ENCODE measurements at places on chromosomes 2 and 18.

DNA sequence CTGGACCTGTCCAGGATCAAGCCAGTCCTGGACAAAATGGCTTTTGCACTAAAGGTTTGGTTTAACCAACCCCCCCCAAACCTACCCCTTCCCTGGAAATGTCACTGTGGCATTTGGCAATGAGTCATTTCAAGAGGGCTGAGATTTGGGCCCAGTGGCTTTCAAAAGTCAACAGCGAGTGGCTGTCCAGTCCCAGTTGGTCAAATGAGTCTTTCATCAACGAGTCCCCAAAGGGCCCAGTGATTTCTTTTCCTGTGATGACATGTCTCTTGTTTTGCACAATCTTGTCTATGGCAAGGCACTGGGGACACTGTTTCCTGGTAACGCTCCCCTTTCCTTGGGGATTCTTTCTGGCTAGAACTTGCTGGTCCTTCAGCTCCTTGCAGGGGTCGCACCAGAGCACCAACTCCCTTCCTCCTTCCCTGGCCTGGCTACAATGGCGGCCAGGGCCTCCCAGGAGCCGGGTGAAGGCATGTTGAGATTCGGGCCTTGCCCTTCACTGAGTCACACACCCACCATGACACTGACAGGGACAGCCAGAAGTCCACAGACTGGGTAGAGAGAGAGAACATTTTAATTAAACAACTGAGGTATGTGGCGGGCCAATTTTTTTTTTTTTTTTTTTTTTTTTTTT is 87.2 kb downstream of the SMAD7 start:
- no peak for DNase-seq

DNA sequence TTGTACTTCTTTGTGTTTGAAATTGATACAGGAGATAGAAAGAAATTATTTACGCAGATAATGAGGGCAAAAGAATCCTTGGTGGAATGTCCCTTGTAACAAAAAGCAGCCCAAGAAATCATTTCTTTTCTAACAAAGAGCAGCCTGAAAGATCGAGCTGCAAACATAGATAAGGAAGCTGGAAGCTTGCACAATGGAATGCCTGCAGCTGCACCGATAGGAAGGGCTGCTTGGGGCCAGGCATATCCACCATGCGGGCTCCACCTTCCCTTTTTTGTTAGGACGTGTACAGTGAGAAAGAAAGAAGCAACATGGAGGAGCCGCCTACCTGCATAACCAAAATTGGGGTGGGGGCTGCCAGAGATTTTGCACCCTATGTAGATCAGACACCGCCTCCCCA is 568.7 kb downstream of the METTL4 start:
- no peak for DNase-seq

- no peak for DNase-seq
Observed at GRCh38 chr2:100886085-100886484, 66.1 kb downstream of the NPAS2 start.

- no peak for DNase-seq
Observed at GRCh38 chr2:71603311-71603811, 150.0 kb downstream of the DYSF start.

DNA sequence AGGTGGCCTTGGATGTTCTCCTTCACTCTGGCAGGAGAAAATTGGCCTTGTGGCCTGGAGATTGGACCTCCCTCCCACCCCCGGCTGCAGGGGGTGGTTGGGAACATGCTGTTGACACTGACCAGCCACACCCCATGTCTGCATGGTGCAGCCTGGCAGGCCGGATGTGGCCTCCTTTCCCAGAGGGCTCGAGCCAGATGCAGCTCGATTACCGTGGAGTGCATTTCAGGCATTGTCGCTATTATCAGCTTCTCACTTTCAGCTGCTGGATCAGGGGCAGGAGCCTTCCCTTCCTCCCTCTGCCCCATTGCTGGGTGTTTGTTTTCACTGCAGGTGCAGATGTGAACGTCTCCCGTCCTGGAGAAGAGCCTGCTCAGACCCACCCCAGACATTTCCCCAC is 211.0 kb upstream of the SIX2 start:
- DNase-seq: no peak

- DNase-seq: no peak
Observed at GRCh38 chr2:122081751-122082150, 326.3 kb downstream of the TSN start.

DNA sequence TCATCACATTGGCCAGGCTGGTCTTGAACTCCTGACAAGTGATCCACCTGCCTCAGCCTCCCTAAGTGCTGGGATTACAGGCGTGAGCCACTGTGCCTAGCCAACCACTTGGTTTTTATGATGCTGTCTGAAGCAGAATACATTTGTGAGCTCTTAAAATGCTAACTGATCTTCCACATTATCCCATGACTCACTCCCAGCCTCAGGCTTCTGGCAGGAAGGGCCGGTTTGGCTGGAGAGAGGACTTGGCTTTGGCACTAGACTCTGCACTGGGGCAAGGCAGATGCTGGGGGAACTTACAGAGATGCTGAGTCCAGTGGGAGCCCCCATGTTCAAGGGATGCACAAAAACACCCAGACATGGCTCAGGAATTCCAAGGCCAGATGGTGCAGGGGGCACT is 40.5 kb upstream of the SH3BP4 start:
- no peak for DNase-seq

DNA sequence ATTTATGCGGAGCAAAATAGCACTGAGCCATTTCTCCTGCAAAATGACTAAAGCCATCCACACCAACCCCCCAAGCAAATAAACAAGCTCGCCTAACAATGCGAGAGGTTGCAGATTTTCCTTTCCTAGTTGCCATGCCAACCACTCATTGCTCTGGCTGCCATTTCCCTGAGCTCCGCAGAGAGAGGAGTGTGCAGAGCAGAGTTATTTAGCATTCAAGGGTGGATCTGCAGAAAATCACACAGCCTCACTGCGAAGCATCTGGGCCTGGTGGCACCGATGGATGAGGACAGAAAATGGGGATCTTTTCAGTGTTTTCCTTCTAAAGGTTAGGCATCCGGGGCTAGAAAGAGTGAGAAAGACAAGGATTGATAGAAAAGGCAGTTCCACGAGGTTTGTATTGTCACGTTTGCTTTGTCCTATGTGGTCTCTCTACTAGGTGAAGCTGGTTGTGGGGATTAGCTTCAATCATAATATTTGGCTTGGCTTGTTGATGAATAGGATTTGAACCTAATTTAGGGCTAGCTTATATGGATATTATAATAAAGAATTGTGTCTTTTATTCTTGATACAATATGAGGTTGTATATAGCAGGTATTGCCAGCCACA is 110.2 kb upstream of the UNC80 start:
- DNase-seq: no peak

- no peak for DNase-seq
Observed at GRCh38 chr2:55076721-55077120, 26.5 kb upstream of the RTN4 start.

- no peak for DNase-seq
Observed at GRCh38 chr2:36708041-36708741, 11.7 kb downstream of the VIT start.

DNA sequence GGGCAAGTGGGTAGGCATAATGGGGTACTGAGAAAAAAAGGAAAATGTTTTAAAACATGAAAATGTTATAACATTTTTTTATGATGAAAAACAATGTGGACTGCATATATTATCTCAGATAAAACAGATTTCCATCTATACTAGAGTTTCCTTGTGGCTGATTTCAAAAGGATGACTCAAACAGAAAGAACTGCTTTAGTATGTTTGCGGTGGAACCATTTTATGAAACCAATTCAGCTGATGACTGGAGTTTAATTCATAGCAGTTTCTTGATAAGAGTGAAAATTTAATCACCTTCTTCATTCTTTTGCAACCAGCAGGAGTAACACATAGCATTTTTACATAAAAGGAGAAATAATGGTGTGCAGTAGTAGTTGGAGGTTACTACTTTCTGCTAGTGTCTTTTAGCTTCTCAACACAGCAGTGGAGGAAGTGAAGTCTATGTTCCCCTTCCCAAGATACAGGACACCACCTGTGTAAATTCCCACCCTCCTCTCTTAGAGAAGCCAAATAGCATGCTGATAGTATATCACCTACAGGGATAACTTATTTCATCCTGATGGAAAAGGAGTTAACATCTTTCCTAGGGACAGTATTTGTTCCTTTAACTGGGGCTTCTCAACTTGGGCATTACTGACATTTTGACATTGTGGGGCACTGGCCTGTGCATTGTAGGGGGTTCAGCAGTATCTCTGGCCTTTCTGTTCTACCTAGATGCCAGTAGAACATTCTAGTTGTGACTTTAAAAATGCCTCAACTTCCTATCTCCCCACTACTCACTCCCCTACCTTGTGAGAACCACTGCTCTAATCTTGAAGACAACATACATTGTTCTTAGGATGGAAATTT is 29.9 kb downstream of the PELI1 start:
- DNase-seq: no peak

- DNase-seq: no peak
Observed at GRCh38 chr18:77089723-77090285, 42.8 kb downstream of the MBP start.

- DNase-seq: no peak
Observed at GRCh38 chr2:3725458-3726250, 22.3 kb downstream of the DCDC2C start.

DNA sequence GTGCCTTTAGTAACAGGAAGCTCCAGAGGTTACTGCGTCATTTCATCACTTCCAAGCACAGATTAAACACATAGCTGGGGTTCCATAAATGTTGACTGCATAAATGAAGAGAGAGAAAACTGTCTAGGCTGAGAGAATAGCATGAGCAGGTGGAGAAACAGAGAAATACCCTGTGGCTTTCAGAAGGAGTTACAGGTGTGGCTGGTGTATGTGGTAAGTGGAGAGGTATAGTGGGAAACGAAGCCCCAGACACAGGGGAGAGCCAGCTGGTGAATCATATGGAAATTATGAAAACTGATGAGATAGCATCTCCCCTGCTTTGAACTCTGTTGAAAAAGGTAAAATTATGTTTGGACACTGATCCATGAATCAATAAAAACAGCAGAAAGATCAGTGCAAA is 807.4 kb upstream of the POU3F3 start:
- DNase-seq: no peak

DNA sequence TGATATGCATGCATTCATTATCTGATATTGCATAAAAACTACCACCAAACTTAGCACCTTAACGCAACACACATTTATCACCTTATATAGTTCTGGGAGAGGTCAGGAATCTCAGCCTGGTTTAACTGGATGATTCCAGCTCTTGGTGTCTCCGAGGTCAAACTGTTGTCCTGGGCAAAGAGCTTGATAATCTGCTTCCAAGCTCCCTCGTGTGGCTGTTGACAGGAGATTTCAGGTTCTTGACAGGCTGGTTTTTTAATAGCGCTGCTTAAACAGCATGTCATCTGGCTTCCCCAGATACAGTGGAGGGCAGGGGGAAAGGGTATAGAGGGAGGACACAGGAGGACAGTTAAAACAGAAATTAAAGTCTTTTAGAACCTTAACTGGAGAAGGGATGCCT is 785.0 kb downstream of the CNTNAP5 start:
- no peak for DNase-seq

- DNase-seq: no peak
Observed at GRCh38 chr2:34901739-34902138, 1302.6 kb upstream of the FAM98A start.

DNA sequence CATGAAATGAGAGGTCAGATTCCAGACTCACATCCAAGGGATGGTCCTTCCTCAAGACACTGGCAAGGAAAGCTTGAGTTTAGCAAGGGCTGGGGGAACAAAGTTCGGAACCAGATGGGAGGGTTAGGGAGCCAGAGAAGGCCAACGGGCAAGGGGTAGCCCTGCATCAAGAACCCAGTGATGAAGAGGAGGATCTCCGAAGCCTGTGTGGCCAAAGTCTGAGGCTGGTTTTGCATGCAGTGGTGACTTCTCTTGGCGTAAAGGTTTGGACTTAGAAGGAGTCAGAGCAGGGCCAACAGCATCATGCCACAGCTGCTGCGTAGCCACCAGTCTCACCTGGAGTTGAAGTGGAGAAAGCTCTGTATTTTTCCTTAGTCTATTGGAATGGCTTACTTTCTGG is 123.5 kb upstream of the ALPP start:
- DNase-seq: no peak

DNA sequence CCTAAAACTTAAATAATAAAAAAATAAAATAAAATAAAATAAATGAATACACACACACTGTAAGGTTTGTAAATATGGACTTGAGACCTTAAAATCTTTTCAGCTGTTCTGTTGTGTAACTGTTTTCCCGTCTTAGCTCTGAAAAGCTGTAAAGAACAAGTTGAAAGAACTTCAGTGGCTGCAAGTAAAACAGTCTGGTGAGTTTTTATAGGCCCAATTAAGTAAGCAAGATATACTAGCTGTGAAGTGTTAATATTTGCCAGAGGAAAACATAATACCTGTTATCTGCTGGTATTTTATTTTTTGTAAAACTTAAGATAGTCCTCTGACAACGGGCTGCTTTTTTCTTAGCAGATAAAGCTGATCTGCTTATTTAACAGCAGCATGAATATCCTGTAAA is 176.9 kb upstream of the NRP2 start:
- no peak for DNase-seq

- no peak for DNase-seq
Observed at GRCh38 chr2:205759732-205760131, 77.4 kb downstream of the NRP2 start.

GRCh38 chr18:9986156-9986930 is 72.5 kb downstream of the VAPA start:
- no peak for DNase-seq

- DNase-seq: no peak
Observed at GRCh38 chr2:128736046-128736688, 417.5 kb upstream of the HS6ST1 start.

- DNase-seq: no peak
Observed at GRCh38 chr2:237315170-237315828, 98.7 kb downstream of the COL6A3 start.

- no peak for DNase-seq
Observed at GRCh38 chr2:236972491-236973342, 113.0 kb upstream of the COPS8 start.

GRCh38 chr2:648476-649424 is 28.5 kb downstream of the TMEM18 start:
- DNase-seq: no peak

DNA sequence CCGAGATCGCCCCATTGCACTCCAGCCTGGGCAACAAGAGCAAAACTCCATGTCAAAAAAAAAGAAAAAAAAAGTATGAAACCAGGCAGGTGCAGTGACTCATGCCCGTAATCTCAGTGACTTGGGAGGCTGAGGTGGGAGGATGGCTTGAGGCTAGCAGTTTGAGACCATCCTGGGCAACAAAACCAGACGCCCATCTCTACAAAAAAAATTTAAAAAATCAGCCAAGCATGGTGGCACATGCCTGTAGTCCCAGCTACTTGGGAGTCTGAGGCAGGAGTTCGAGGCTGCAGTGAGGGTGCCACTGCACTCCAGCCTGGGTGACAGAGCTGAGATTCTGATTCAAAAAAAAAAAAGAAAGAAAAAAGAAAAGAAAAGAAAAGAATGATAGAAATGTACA is 277.8 kb downstream of the MYCN start:
- DNase-seq: no peak

- DNase-seq: no peak
Observed at GRCh38 chr2:121550669-121551068, 20.0 kb downstream of the RNU4ATAC start.

DNA sequence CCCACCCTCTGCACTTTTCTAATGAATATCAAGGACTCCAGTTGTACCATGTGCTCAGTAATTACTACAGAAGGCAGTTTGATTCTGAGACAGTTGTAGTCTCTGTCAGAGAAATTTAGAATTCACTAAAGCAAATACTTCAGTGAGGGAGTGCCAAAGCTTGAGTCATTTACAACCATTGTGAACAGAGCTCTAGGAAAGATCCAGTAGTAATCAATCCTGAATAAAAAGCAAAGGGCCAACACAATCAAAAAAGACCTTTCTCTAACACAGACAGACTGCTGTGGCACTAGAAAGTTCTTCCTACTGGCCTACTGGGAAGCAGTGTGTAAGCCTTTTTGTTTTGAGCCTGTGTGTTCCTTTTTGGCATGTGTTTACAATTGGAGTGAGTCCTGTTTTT is 135.6 kb upstream of the UNC80 start:
- no peak for DNase-seq

All from CD4-positive, alpha-beta T cell treated with Interferon alpha-2 for 1 hour (primary cell).